ENCODE measurements at places on chromosomes 5 and 9.

- DNase-seq, result no peak
These were observed 4.6 kb downstream of the ANXA1 start for GRCh38 chr9:73155968-73156864.

GRCh38 chr5:41822036-41822435, 48.2 kb downstream of the OXCT1 start:
- no peak for DNase-seq

GRCh38 chr9:126952205-126952977, 37.8 kb downstream of the RALGPS1 start:
- peak; percentile 52 for DNase-seq

- DNase-seq, result no peak
These were observed 115.0 kb upstream of the HMHB1 start for GRCh38 chr5:143696921-143697320.

- DNase-seq, result no peak
These were observed 47.7 kb downstream of the LIX1 start for GRCh38 chr5:97094579-97095317.

DNA sequence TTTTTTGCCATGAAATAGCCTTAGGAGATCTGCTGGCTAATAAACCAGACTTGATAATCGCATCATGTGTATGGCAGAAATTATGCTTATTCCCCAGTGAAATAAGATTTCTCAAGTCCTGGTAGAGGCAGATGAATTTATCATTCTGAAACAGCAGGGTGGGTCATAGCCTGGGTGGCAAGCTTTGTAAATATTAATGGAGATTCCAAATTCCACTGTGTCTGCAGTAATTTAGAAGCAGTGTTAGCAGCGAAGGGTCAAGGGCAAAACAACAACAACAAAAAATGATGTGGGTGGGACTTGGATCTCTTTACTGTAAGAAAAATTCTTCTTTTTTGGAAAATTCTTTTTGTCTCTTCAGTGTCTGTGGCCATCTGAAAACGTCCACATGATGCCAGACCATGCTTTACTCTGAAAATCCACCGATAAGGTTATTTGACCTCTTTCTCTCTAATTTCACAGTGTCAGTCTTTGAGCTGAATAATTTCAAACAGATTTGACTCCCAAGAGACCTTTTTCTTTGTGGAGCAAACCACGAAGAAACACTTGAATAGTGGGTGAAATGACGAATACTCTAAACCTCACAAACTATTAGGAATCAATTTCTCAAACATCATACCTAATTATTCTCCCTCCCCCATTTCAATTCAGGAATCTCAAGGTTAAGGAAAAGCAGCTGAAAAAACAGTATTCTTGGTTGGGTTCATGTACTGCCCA, 106.0 kb upstream of the RPS23 start:
- no peak for DNase-seq

DNA sequence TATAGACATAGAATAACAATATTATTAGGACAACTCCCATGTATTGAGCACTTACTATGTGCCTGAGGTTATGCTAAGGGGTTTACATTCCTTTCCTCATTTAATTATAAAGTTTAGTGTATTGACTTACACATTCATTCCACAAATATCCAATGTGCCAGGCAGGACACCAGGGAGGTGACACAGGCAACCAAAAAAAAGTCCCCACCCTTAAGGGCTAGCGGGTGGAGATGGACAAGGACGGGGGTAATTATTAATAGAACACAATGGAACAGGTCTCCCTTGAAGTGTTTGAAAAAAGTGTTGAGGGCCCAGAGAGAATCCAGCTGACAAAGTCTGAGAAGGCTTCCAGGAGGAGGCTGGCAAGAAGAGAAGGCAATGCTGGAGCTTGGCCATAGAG, 5.7 kb downstream of the TBC1D2 start:
- no peak for DNase-seq

GRCh38 chr9:112157961-112158360, 17.1 kb downstream of the SUSD1 start:
- DNase-seq, result no peak

DNA sequence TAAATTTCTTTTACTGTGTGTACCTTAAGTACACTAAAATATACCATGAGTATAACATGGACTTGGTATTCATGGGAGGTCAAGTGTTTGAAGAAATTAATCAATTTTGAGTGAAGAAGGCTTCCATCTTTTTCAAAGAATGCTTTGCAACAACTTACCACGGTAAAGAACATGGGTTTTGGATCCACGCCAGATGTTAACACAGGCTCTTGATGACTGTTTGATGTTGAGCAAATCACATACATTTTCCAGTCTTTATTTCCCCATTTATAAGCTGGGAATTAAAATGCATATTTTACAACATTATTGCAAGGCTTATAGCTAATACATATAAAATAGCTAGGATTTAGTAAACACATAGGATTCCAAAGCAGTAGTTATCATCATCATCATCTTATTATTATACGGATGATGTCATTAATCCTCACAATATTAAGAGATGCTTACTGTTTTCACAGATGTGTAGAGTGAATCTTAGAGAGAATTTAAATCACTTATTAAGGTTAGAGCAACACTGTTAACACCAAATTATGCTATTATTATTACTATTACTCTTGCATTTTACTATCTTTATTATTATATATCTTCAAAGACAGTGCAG, 362.0 kb downstream of the PRELID2 start:
- DNase-seq, result peak; percentile 47

DNA sequence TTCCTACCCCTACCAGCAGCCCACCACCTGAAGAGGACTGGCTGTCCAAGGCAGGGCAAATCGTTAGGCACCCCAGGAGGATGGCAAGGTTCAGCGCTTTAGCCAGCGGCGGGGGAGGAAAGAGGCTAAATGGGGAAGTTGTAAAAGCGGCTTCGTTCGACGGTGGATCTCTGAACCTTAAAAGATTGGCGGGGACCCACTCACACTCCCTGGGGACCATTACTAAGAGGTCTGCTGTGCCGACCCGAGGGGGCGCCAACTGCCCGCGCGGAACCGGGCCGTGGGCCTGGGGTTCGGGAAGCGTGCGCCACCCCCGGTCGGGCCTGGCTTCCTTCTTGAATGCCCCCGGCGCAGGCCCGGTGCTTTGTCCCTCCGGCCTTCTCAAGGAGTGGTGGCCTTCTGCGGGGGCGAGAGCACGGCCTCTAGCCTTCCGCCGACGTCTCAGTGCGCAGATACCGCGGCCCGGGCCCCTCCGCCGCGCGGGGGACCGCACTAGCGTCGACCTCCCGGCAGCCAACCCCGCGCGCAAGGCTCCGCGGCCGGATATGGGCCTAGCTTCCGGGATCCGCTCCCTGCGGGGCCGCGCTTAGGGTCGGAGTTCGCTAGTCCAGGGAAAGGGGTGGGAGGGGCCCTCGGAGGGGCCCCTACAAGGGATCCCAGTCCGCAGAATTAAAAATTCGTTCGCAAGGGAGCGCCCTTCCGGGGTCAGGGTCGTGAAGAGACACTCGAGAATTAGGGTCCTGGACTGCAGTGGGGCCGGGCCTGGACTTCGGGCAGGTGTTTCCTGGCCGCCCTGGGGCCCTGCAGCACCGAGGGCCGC, 10.5 kb downstream of the NR2F1-AS1 start:
- no peak for DNase-seq

DNA sequence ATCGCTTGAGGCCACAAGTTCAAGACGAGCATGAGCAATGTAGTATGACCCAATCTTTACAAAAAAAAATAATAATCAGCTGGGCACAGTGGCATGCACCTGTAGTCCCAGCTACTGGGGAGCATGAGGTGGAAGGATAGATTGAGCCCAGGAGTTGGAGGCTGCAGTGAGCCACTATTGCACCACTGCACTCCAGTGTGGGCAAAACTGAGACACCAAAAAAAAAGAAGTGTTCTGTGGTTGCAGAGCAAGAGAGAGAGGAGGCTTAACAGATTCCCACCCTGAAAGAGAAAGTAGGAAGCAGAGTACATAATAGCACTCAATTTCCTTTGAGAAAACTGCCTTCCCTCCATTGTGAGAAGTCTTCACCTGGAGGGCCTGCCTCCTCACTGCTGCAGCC, 52.6 kb downstream of the ALDH7A1 start:
- DNase-seq, result no peak

DNA sequence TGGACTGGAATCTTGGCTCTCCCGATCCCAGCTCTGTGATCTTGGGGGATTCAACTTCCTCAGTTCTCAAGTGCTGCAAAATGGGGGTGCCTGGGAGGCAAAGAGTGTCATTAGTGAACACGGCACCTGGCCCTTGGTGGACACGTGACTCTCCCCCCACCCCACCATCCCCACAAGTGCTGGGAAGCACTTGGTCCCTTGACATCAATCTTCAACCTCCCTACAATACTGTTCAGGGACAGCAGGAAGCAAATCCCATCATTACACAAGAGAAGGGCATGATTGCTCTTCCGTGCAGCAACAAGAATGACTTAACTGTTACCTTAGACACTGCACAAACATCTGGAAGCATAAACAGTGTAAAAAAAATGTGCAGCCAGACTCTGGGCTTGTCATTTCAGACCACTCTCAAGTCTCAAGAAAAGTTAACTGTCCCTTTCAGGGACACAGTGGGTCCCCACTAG, 61.4 kb downstream of the PSMB7 start:
- DNase-seq, result peak; percentile 65

GRCh38 chr5:2178528-2178927, 295.8 kb upstream of the IRX4 start:
- no peak for DNase-seq

- DNase-seq, result no peak
These were observed 344.8 kb downstream of the ARRDC3 start for GRCh38 chr5:91038180-91038808.

DNA sequence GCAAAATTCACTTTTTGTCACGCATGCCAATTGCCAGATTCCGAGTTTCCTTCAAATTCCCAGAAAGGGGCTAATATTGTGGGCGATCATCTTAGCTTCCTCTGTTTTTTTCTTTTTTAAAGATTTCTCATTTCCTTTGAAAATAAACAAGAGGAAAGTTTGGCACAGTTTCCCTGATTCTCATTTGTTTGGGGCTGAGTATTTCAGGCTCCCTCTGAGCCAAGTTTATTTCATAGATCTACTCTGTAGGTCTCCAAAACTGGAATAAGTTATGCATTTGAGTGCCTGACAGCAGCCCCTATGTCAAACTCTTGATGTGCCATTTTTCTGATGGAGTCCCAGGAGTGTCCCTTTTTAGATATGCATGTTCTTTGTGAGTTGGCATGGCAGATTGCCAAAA, 1297.2 kb upstream of the WWC1 start:
- no peak for DNase-seq

- DNase-seq, result no peak
These were observed 50.2 kb upstream of the FSTL4 start for GRCh38 chr5:133662578-133662977.

GRCh38 chr9:7794196-7794595, 5.4 kb downstream of the DMAC1 start:
- DNase-seq, result no peak

DNA sequence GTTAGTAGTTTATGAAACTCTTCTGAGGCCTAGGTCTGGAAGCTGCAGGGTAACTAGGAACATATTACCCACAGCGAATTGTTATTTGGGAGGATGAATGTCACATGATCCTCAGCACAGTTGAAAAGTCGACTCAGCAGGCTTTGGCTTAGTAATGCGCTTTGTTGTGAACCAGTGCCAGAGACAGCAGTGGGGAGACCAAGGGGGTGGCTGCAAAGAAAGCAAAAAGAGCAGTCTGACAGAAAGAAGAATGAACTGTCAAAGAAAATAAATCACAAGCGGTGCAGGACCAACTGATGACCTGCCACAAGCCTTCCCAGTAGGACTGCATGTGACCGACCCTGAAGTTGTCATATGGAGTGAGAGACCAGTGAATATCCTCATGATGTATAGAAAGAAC, 170.0 kb downstream of the CCDC171 start:
- no peak for DNase-seq

DNA sequence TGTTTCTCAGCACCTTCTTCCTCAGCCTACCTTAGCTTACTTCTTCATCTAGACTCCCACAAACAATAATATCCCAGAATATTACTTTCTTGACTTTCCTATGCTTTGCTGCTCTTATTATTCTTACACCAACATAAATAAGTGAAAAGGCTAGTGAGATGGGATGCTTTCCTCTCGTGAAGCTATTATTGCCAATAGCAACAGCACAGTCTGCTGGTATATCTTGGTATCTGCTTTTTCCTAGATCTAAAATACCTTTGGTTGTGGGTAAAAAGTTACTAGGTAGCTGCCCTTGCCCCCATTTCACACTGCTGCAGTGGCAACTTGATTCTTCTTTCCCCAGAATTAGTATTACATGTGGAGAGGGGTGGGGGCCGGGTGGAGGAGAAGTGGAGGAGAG, 26.1 kb upstream of the GLIPR2 start:
- no peak for DNase-seq

Data from fibroblast of pulmonary artery (primary cell).